ENCODE measurements at places on chromosomes 6 and 20.

- no peak for DNase-seq
Measured at GRCh38 chr6:31681135-31681671, 336 bp upstream of the LY6G5C start.

- DNase-seq, result no peak
Measured at GRCh38 chr6:16504609-16505008, 256.7 kb downstream of the ATXN1 start.

DNA sequence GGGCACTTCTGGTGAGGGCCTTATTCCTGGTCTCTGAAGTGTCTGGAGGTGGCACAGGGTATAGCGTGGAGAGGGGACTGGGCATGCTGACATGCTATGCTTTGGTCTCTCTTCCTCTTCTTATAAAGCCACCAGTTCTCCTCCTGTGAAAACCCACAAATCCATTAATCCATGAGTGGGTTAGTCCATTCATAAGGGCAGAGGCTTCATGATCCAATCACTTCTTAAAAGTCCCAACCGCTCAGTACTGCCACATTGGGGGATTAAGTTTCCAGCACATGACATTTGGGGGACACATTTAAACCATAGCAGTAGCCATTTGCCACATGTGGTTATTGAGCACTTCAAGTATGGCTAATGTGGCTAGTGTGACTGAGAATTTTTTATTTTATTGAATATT is 3.8 kb upstream of the TRIB3 start:
- DNase-seq, result no peak

GRCh38 chr6:17962436-17963031 is 24.9 kb downstream of the KIF13A start:
- DNase-seq, result no peak

DNA sequence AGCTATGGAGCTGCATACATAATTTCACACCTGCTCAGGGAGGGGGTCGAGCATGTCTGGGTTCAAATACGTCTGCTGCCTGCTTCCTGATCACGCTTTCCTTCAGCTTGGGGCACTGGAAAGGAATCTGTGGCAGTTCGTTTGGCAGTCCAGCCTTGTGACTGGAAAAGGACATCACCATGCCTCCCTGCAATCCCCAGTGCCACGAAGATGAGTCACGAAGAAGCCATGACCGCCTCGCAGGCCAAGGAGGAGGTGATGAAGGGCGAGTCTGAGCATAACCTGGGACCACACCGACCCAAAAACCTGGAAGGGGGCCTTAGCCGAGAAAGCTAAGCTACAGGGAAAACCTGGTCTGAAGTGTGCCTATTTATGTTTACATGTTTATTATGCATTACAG is 13.1 kb downstream of the JAG1 start:
- no peak for DNase-seq

GRCh38 chr6:3650076-3650958 is 101.2 kb downstream of the PXDC1 start:
- no peak for DNase-seq

DNA sequence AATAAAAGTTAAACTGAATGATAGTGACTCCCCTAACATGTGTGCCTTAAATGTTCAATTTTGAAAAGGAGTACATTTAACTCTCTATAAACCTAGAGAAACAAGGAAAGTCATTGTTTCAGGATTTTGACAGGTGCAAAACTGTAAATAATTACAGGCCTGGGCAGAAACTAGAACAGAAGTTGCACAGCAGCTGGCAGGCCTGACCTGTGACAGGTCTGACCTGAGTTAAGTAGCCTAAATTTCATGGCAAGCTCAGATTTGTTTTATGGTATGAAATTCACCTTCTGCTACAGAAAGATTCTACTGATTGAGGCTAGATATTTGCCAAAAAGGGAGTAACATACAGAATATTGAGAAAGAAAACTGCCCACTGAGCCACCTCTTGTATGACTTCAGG is 166.1 kb downstream of the CDKAL1 start:
- DNase-seq, result no peak

Data from stimulated activated CD8-positive, alpha-beta memory T cell treated with anti-CD3 and anti-CD28 coated beads, Interleukin-2, amount 100 ng/mL, for 1 hour (primary cell).